Calu3 (cell line): ENCODE measurements at places on chromosomes 12 and 14. TPM values are rescaled to one million over a fixed set of nuclear protein-coding genes. Genes with fewer than 3 reads are reported as not detected.

SMCO2 gene
- total RNA-seq: 1.6 and 2.5 TPM in 2 replicates

OVCH1 gene
- total RNA-seq: not detected in 2 replicates

CLEC9A gene
- not detected in 2 replicates for total RNA-seq

SRSF5 gene
- 253 and 256 TPM in 2 replicates for total RNA-seq

PRPH gene
- total RNA-seq: not detected in 2 replicates

RNF212B gene
- total RNA-seq: not detected in 2 replicates

NR1H4 gene
- 5.2 and 9.6 TPM in 2 replicates for total RNA-seq

DPY19L2 gene
- 9.2 and 10.1 TPM in 2 replicates for total RNA-seq

KRT80 gene
- 32.7 and 45.5 TPM in 2 replicates for total RNA-seq

FITM1 gene
- 0.47 and 0.98 TPM in 2 replicates for total RNA-seq

AQP2 gene
- not detected in 2 replicates for total RNA-seq

UBR7 gene
- total RNA-seq: 16.3 and 20.3 TPM in 2 replicates

COL2A1 gene
- 0.50 TPM in 1 of 2 replicates, not detected in the other for total RNA-seq

STYK1 gene
- total RNA-seq: 8.4 and 10.7 TPM in 2 replicates

CIROP gene
- not detected in 2 replicates for total RNA-seq

STAB2 gene
- total RNA-seq: not detected in 2 replicates

LIN7A gene
- 0.73 and 3.2 TPM in 2 replicates for total RNA-seq

LRP6 gene
- total RNA-seq: 64.7 and 74.8 TPM in 2 replicates

RAD9B gene
- 0.80 and 1.9 TPM in 2 replicates for total RNA-seq

KRT3 gene
- total RNA-seq: not detected in 2 replicates

CCDC196 gene
- not detected in 2 replicates for total RNA-seq

TAS2R31 gene
- 3.6 and 4.1 TPM in 2 replicates for total RNA-seq

FAIM2 gene
- not detected in 2 replicates for total RNA-seq

INHBE gene
- total RNA-seq: 0.38 and 0.64 TPM in 2 replicates

RAB2B gene
- 25.2 and 25.4 TPM in 2 replicates for total RNA-seq

ZC2HC1C gene
- 5.1 and 5.3 TPM in 2 replicates for total RNA-seq

TAS2R42 gene
- total RNA-seq: not detected in 2 replicates

ACOT6 gene
- total RNA-seq: not detected in 2 replicates

PPP4R3A gene
- 71.9 and 82.2 TPM in 2 replicates for total RNA-seq

SLC6A13 gene
- total RNA-seq: 3.5 and 4.8 TPM in 2 replicates

CCDC175 gene
- total RNA-seq: not detected in 2 replicates

POLE2 gene
- 13.2 and 14.2 TPM in 2 replicates for total RNA-seq

NTS gene
- not detected in 2 replicates for total RNA-seq

RPL10L gene
- not detected in 2 replicates for total RNA-seq

SOAT2 gene
- not detected in 2 replicates for total RNA-seq

DTX1 gene
- 0.17 TPM in 1 of 2 replicates, not detected in the other for total RNA-seq

AP5M1 gene
- 34.2 and 38.3 TPM in 2 replicates for total RNA-seq

POTEM gene
- not detected in 2 replicates for total RNA-seq

FAM181A gene
- not detected in 2 replicates for total RNA-seq

TAMALIN gene
- 0.34 TPM in 1 of 2 replicates, not detected in the other for total RNA-seq

KERA gene
- total RNA-seq: not detected in 2 replicates

KRT82 gene
- total RNA-seq: not detected in 2 replicates

ATP23 gene
- total RNA-seq: 10.7 and 12.8 TPM in 2 replicates

POTEG gene
- total RNA-seq: not detected in 2 replicates

FOXN4 gene
- not detected in 2 replicates for total RNA-seq
